ENCODE measurements at places on chromosomes 5 and 9.

GRCh38 chr5:79959407-79959806, 31.7 kb downstream of the MTX3 start:
- no peak for DNase-seq

DNA sequence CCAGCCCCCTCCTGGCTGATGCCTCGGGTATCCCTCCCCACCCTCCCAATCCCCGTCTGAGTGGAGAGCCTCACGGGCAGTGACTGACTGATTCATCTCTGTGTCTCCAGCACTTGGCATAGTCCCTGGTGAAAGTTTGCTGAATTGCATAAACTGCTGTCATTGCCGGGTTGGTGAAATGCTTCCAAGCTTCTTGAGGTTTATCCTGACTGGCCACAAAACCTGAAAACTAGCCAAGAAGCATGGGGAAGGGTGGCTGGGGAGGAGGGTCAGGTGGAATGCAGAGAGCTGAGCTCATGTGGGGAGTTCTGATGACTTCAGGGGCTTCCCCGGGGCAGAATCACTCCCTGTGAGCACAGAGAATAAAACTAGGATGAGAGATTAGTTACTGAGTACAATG, 56.9 kb upstream of the GGTA1 start:
- DNase-seq = peak; percentile 83

DNA sequence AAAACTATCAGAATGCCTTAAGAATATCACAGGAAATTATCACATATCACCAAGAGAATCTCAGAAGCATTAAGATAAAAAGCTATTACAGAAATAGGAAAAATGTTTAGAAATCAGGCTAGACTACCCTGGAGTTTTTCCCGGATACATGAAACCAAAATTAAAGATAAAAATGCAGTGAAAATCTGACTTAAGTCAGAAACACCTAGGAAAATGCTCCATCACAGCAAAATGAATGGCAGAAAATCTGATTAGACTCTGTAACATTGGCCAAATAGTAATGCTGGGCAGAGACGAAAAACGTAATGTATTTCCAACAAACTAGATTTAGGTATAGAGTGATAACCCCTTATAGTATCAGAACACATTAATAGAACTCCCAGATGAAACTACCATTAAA, 1626.7 kb upstream of the C9orf72 start:
- no peak for DNase-seq

GRCh38 chr5:107104040-107104995, 566.4 kb downstream of the EFNA5 start:
- DNase-seq = no peak

DNA sequence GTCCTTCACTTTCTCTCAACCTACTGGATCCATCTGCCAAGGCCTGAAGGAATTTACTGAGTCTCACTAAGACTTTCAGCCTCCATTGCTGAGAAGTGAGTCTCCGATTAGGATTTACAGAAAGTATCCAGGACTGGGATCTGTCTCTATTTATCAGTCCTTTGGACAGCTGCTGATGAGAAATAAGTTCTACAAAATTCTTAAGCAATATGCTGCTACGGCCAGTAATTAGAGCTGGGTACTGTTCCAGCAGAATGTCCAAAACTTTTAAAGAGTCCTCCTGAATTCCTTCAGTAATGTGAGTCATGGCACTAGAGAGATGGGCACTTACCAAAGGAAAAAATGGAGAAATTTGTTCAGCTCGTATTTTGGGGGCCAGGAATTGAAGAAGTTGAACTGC, 5.9 kb downstream of the TEX10 start:
- no peak for DNase-seq

DNA sequence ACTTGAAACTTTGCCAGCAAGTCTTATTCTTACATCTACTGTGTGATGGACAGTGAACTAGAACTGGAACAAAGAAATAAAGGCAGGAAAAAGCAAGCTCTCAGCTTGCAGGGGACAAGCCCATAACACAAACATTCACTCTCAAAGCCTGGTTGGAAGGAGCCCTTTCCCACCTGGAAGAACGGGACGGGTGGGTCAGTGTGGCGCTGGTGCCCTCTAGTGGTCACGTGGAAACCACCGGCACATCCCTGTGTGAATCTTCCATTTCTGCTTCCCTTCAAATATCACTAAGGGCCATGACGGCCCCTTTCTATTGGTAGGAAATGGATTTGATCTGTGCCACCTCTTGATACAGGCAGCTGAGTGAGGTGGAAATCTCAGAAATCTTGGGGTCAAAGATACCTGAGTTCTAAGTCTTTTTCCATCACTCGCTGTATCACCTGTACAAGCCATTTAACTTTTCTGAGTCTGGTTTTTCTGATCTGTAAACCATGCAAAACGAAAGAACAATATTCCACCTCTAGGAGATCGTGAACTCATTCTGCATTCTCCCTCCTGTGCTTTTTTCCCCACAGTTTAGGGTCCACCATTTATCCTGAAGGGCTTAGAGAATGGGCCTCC, 211.6 kb downstream of the MSX2 start:
- no peak for DNase-seq

DNA sequence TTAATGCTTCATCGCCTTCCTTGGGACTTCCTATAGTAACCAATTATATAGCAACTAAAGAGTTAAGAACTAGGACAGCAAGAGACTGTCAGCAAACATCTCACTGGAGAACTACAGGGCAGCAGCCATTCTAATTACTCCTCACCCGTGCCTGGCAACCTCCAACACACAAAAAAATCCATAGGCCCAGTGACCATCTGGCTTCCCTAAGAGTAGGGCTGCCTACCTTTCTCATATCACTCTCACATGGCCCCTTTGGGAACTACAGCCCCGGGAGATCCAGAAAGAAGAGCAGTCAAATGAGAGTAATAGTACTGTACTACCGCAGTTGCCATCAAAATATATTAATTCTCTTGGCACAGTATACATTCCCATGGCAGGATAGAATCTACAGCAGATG, 5.7 kb downstream of the DCAF10 start:
- no peak for DNase-seq

DNA sequence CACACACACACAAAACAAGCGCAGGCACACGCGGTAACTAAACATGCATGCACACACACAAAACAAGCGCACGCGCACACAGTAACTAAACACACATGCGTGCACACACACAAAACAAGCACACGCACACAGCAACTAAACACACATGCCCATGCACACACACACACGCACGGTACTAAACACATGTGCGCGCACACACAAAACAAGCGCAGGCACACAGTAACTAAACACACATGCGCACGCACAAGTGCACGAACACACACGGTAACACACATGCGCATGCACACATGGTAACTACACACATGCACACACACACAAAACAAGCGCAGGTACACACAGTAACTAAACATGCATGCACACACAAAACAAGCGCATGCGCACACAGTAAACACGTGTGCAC, 19.9 kb upstream of the SLC6A3 start:
- DNase-seq = no peak

- DNase-seq = no peak
Measured at GRCh38 chr9:129428864-129429577, 191.9 kb downstream of the C9orf50 start.

DNA sequence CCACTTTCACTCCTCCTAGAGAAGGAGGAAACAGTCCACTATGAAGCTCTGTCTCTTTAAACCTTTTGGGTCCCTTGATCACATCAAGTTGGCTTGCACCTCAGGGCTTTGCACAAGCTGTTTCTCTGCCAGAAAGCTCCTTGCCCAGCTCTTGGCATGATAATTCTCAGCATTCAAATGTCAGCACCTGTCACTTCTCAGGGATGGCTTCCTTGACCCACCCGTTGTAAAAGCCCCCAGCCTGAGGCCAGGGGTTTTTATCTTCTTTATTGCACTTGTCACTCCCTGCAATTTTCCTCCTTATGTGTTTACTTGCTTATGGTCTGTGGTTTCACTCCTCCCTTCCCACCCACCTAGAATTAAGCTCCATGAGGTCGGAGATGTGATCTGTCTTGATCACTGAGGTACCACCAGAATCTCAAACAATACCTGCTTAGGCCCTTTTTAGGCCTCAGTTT, 200.7 kb upstream of the TBC1D2 start:
- peak; percentile 33 for DNase-seq

DNA sequence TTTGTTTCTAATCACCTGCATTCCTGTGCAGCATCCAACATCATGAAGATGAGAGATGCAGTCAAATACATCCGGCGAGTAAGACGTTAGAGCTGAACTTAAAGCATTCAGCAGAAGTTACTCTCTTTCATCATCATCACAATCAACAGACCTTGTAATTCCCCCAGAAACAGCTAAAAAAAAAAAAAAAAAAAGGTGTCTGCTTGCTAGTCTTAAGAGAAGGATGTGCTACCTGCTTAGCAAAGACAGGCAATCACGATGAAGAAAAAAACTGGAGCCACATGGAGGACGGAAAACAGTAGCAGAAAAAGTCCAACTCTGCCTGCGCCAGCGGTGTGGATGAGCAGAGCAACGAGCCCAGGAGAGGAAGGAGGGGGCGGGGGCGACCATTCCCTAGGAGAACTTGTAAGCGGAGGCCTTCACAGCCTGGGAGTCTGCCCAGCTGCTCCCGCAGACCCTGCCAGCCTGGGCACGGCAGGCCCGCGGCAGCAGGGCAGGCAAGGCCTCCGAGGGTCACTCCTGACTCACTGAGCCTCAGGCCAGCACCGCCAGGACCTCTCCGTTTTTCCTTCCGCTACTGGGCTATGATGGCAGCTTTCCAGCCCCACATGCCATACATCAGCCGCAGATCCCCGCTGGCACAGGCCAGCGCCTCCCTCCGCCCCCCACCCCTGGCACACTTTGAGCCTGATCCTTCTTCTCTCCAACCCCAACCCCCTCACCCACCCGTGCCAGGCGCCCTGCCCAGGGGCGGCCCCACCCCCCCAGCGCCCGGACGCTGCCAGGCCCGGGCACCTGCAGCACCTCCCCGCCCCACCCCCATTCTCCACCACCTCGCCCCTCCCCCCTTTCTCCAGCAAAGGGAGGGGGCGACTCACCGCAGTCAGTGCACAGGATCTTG, 1.4 kb downstream of the NRG2 start:
- peak; percentile 81 for DNase-seq

GRCh38 chr5:73446631-73447529, 1.7 kb downstream of the FOXD1 start:
- DNase-seq = no peak

Measured in coronary artery (tissue), 2 donors.